Spinal cord (tissue), 10 donors: ENCODE measurements at places on chromosomes 2 and 18. TPM values are rescaled to one million over a fixed set of nuclear protein-coding genes. Genes with fewer than 3 reads are reported as not detected.

The OTX1 gene
- total RNA-seq: not detected

The HRH4 gene
- total RNA-seq: 0.20 TPM

DNA sequence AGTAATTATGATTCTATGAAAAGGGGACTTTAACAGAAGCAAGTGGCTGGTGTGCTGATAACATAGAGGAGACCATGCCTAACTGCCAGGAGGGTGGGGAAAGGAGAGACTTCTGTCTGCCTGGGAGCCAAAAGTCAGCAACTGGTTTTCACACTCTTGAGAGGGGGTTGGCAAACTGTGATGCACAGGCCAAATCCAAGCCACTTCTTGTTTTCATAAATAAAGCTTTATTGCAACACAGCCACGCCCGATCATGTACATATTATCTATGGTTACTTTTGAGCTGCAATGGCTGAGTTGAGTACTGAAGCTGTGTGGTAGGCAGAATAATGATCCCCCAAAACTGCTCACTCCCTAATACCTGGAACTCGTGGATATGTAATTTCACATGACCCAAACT lies 208.4 kb downstream of the LNPK start:
- DNase-seq: no peak

- no peak for DNase-seq
Measured at GRCh38 chr2:216286616-216287231, 85.6 kb downstream of the MARCHF4 start.

DNA sequence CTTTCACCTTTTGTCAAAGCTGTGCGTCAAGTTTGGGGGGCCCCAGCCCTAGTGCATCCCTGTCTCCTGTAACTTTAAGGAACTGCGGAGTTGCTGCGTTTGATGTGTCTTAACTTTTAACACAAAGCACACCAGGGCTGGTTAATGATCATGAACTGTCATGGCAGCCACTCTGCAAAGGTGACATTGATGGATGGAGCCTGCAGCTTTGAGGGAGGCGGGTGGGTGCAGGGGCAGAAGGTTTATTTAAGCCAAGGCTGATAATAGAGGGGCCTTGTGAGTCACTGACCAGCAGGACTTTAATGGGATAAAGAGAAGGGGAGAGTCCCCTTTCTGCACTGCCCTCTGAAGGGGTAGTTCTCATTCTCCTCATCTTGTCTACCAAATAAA lies 190.2 kb upstream of the GATA6 start:
- no peak for DNase-seq

DNA sequence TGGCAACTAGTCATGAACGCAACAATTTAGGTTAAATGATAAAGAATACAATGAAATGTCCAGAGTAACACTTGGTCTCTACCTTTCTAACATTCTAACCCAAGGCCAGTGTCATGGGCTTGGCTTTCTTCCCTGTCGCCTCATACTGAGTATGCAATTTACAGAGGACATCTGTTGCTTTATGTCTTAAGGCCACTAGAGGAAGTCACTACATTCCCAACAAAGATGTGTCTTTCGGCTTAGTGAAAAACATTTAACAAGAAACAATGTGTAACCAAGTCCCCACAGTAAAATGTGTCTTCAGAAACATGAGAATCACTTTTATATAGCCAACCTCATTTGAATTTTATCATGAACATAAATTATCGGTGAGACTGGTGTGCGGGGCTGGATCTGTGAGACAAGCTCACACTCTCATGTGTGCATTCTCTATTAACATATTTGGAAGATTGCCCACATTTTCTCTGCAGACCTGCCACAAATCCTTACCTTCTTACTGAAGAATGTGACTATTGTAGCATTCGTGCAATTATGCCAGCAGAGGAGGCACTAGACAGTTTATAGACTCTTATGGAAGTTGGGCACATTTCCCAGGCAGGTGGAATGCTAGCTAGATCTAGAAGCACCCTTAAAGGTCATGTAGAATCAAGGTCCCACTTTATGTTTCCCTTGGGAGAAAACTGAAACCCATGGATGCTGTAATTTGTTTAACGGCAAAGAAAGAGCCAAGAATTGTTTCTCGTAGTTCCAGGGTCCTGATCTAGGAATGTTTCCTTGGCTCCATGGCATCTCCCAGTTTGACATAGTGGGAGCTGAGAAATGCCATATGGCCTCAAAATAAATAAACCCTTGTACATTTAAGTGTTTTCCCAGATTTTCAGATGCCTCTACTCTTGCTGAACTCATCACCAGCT lies 101.8 kb downstream of the CD226 start:
- no peak for DNase-seq

DNA sequence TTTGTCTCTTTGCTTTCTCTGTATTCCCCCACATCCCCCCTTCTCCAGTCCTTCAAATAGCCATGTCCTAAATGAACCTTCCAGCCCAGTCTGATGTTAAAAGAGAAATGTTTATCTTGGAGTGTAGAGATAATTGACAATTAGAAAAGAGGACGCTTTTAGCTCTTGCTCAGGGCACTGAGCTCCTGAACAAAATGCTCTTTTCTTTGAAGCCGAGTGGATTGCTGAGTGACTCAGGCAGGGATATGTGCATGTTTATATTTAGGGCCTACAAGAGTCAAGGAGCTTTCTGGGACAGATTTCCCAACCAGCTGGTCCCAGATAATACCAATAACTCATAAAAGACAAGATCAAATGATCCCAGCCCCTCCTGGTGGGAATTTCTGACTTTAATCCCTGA lies 88.0 kb upstream of the SETBP1 start:
- DNase-seq: no peak

The PTCD3 gene
- total RNA-seq: 125 TPM

- no peak for DNase-seq
Measured at GRCh38 chr2:44869761-44870160, 71.7 kb upstream of the SIX3 start.

The SUCLG1 gene
- total RNA-seq: 81.6 TPM

GRCh38 chr18:55106466-55106865 lies 147.2 kb upstream of the CCDC68 start:
- no peak for DNase-seq

GRCh38 chr2:54716375-54716774 lies 7.1 kb upstream of the EML6 start:
- no peak for DNase-seq

- DNase-seq: no peak
Measured at GRCh38 chr2:177320596-177320995, 56.1 kb upstream of the NFE2L2 start.

The NEB gene
- total RNA-seq: 8.5 TPM

The IL36B gene
- total RNA-seq: not detected

The KATNAL2 gene
- 7.5 TPM for total RNA-seq

The SLC4A5 gene
- total RNA-seq: 1.2 TPM

The SERPINB4 gene
- total RNA-seq: not detected

GRCh38 chr2:126736133-126736874 lies 80.3 kb downstream of the GYPC start:
- no peak for DNase-seq

DNA sequence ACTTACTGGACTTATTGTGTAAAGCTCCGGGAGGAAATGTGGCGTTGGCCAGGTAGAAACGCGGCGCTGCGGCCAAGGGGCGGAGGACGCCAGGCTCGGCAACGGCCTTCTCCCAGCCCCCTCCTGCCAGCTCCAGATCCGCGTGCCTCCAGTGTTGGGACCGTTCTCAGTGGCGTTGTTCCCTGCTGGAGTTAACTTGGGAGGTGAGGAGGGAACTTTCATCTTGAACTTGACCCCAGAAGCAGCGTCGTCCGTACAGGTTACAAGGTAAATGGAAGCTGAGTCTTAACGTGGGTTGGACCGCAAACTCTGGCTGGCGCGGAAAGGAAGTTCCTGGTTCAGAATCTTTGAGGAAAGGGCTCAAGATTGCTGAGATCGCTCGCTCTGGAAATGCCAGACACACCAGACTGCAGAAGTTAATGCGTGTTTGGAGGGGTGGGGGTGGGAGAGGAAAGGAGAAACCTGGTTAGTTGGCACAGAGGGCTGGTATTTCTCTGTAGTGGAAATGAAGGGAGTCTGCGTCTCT lies 1.3 kb downstream of the TANC1 start:
- no peak for DNase-seq

DNA sequence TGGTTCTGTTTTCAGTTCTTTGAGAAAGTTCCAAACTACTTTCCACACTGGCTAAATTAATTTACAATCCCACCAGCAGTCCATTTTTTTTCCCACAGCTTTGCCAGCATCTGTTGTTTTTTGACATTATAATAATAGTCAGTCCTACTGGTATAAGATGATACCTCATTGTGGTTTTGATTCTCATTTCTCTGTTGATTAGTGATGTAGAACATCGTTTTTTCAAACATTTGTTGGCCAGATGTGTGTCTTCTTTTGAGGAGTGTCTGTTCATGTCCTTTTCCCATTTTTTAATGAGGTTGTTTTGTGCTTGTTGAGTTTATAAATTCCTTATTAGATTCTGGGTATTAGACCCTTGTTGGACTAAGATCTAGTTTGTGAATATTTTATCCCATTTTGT lies 376.8 kb upstream of the NT5C1B start:
- DNase-seq: no peak

DNA sequence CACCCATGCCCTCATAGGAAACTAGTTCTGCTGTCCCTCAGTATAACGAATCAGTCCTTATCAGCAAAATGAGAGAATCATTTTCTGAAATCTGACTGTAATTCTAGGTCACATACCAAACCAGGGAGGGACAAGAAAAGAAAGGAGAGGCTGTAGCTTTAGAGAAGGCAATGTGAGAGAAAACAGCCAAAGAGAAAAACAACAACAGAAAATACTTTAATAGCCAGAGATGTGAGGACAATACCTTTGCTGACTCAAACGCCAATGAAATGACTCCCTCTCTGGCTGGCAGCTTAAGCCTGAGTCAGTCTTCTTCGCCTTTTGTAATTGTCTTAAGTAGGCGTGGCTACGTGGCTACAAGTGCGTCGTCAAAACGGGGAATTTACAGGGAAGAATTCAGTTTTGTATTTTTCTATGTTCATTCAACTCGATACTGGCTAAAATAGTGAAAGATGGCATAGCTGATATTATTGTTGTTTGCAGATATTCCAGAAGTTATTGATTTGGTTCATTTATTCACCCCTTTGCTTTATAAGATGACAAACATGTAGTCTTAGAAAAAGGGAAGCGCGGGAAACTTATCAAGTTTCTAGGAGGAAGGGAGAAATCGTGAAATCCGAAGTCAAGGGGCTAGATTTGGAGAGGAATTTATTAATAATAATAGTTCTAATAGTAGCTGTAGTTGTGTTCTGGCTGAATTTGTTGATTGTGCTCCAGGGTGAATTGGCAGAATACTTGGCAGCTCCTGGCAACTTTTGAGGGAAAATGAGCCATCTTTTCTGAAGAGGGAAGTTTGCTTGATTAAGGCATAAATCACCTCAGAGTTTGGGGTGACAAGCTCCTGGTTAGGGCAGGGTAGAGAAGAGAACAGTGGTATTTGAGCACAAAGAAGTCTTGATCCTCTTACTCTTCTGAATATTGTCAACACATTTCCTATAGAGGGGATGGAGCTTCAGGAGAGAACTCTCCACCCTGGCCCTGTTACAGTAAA lies at the start of gene IL1A:
TSS of gene IL1A (minus strand) at position 295 of the 991 bp plus-strand sequence. CDS start 723 bp downstream, outside the sequence.
- no peak for DNase-seq

The KCNK3 gene
- total RNA-seq: 13.4 TPM

DNA sequence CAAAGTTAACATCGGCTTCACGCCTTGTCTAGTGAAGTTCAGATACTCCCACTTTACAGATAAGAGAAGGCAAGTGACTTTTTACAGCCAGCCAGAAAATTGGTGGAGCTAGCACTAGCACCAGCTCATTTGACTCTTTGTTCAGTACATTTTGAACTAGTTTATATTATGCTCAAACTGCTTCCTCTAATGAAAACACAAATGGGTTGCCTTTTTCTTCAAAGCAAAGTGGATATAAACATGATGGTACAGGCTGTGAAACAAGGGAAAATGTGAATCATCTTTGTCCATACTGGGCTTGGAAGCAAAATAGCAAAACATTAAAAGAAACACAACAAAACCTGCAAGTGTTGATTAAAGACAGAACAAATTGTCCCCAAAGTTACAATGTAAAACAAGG lies 99.6 kb upstream of the LHCGR start:
- no peak for DNase-seq

The SERPINB2 gene
- 0.69 TPM for total RNA-seq

- DNase-seq: no peak
Measured at GRCh38 chr2:238053191-238053776, 7.5 kb upstream of the SCLY start.

The BOLL gene
- not detected for total RNA-seq

DNA sequence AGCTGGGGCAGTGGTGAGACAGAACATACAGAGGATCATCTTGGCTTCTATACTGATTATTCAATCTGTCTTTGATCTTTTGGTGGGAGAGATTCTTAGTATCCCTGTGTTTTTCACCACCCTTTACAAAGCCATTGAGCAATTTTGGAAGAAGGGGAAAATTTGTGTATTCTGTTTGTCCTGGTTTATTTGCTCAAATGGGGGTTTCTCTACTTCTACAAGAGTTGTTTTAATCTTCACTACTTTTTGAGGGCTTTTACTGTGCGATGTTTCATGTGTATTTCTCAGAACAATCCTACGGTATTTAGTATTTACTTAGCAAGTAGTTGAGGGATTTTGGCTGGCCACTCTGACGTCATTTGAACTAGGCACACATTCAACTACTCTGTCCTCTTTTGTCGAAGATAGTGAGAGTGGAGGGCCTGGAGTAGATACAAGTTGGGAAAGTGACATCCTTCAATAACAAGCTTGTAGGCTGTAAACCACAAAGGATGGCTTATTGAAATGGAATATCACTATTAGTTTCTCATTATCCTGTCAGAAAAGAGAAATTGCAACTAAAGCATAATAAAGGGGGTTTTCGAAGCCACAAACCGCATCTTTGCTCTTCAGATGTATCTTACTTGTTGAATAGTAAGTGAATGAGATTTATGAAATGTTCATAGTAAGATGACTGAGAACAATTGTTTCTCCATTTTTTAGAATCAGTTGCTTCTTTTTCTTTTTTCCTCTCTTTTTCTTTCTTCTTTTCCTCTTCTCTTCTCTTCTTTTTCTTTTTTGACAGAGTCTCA lies 24.8 kb downstream of the FMNL2 start:
- no peak for DNase-seq

The DYNAP gene
- not detected for total RNA-seq

The FHL2 gene
- 19.8 TPM for total RNA-seq

The LIMS2 gene
- 11.2 TPM for total RNA-seq

DNA sequence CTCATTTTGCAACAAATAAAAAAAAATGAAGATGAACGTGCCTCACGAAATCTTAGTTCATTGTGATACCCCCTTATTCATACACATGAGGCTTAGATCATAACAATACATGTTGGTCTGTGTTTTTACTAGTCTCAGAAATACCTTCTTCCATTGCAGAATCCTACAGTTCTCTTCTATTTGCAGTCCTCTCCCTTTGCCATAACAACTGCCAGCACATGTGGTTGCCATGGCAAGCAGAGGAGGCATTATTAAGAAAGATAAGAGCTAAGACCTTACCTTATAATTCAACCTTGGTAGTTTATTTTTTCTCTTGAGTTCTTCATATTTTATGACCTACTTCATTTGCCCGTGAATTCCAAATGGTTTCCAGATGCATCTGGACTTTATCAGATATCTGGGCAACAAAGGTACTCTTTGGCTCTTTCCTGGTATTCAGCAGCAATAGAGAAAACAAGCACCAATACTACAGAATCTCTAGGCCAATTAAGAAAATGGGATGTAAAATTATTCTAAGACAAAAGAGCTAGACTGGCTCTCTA lies 524.0 kb downstream of the CMPK2 start:
- no peak for DNase-seq
